ENCODE measurements at places on chromosomes 7 and 10. TPM values are rescaled to one million over a fixed set of nuclear protein-coding genes. Genes with fewer than 3 reads are reported as not detected.

DNA sequence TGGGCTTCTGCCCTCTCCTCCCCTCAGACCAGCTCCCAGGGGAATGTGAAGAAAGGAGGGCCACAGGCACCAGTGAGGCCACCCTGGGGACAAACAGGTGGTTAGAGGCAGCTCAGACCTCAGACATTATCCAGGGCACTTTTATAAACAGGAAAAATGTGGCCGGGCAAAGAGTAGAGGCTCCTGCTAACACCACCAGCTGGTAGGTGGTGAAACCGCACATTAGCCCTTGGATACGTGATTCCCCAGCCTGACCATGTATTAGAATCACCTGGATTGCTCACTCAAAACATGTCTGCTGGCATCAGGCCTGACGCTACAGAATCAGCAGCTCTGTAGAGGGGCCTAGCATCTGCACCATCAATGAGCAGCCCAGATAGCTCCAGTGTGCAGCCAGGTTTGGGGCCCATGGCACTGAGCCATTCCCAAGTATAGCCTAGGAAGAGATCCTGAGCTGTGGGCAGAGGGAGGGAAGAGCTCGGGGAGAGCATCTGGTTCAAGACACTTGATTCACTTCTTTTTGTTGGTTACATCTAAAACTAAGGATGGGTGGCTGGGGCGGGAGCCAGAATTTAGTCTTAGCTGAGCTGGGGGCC lies 37.1 kb downstream of the GPR26 start:
- no peak for DNase-seq

DNA sequence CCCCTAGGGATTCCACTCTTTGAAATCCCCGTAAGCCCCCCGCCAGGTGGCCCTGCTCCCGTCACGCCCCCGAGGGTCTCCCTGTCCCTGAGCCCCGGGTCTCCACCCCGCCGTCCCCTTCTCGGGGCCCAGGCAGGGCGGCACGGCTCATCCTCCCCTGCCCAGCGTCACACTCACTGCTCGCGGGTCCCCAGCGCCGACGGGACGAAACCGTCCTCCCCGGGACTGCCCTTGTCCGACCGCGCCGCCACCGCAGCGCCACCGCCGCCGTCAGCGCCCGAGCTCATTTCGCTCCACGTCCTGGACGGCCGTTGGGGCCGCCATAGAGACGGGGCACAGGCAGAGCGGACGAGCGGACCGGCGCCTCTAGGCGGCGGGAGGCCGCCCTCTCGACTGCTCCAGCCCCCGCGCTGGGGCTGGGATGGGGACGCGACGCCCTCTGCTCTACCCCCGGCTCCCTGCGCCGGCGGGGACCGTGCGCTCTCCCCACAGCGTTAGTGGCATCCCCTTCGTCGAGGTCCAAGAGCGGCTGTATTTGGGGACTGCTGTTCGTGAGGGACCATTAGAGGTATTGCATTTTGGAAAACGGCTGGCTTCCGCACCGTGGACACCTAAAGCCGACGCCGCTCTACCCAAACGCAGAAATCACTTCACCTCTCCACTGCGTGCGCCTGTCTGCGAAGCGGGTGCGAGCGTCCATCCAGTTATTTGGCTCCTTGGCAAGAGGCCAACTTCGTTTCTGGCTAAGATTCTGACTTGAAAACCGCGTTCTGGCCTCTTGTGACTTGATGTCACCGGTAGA lies at the start of gene EEF1AKMT2:
Gene EEF1AKMT2 (minus strand): TSS at position 341 of the 802 bp plus-strand sequence. CDS start 54 bp downstream, at position 287.
- peak; percentile 95 for DNase-seq

LIPN gene
- total RNA-seq, result not detected

MALRD1 gene
- total RNA-seq, result not detected

LRRC4 gene
- 2.2 TPM for total RNA-seq

CLDN4 gene
- not detected for total RNA-seq

CTAGE6 gene
- total RNA-seq, result 1.5 TPM
